ENCODE measurements at places on chromosomes 2 and 18.

- DNase-seq: no peak
These were observed 508.9 kb upstream of the LRATD1 start for GRCh38 chr2:14123436-14124103.

GRCh38 chr2:158997037-158997790 is 28.8 kb downstream of the TANC1 start:
- no peak for DNase-seq

GRCh38 chr2:142872882-142873724 is 4.4 kb upstream of the KYNU start:
- no peak for DNase-seq

- no peak for DNase-seq
These were observed 15.7 kb upstream of the GPR39 start for GRCh38 chr2:132400901-132401240.

GRCh38 chr18:58605027-58606020 is 23.6 kb downstream of the ALPK2 start:
- no peak for DNase-seq

GRCh38 chr18:13640266-13640860 is 86.0 kb downstream of the FAM210A start:
- no peak for DNase-seq

DNA sequence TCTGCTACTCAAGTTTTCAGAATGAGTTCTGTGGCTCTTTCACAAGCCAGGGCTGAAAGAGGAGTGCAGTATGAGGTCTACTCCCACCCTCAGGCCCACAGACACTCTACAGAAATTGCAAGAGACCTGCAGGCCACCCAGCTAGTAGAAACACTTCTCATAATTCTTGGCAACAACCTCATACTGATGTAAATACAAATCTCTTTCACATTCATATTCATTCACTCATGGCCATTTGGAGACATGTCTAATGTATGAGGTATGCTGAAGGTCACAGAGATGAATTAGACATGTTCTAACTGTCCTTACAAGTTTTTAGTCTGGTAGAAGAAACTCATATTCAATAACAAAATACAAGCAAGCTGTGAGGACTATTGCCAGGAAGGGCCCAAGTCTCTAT is 83.8 kb upstream of the KLHL29 start:
- DNase-seq: no peak

- DNase-seq: no peak
These were observed 113.7 kb upstream of the SPRED2 start for GRCh38 chr2:65545837-65546805.

- no peak for DNase-seq
These were observed 230.1 kb downstream of the DYM start for GRCh38 chr18:49230326-49230725.

- no peak for DNase-seq
These were observed 499.8 kb downstream of the SUCLG1 start for GRCh38 chr2:83959266-83959665.

DNA sequence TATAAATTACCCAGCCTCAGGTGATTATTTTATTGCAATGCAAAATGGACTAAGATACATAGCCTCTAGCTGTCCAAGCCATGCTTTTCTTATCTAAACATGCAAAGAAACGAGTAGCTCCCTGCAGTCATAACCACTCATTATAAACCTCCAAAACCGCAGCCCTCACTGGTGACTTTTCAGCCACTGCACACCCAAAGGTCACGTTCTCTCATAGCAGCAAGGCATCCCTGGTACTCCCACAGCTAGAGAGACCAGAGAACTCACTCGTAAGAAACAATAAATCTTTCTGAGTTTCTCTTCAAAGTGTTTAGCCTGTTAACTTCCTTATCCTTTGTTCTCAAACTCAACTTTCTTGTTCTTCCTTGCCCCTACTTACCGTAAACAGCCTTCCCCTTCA is 28.5 kb upstream of the RALBP1 start:
- DNase-seq: no peak

DNA sequence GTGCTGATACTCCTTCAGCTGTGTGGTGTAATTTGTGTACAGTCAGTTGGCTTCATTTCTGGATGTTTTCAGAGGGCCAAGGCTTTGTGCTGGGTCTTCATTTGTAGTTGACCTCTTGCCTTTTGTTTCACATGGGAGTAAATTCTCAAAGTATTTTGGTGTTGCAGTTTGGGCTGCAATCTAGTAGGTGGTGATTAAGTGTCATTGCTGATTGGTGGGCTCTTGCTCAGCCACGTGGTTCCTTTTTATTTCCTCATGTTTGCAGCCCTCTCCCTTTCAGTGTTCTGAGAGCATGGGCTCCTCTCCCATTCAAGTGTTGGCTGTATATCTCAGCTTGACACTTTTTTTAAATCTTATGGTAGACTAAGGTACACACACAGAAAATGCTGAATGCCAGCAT is 96.8 kb downstream of the SNTG2 start:
- no peak for DNase-seq

DNA sequence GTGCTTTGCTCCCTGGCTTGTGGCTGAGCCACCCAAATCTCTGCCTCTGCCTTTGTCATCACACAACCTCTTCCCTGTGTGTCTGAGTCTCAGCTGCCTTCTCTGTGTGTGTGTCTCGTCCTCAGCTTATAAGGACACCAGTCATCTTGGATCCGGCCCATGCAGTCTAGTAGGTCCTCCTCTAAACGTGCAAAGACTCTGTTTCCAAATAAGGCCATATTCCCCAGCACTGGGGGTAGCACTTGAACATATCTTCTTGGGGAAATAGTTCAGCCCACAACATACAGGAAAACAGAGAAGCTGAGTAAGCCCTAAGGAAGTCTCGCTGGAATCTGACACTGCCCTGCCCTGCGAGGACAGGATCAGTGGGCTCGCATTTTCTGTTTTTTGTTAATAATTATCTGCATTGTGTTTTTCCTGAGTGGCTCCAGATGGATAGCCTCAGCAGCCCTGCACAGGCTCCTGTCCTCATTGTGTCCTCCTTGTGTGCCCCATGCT is 42.1 kb downstream of the MTCL1 start:
- no peak for DNase-seq

DNA sequence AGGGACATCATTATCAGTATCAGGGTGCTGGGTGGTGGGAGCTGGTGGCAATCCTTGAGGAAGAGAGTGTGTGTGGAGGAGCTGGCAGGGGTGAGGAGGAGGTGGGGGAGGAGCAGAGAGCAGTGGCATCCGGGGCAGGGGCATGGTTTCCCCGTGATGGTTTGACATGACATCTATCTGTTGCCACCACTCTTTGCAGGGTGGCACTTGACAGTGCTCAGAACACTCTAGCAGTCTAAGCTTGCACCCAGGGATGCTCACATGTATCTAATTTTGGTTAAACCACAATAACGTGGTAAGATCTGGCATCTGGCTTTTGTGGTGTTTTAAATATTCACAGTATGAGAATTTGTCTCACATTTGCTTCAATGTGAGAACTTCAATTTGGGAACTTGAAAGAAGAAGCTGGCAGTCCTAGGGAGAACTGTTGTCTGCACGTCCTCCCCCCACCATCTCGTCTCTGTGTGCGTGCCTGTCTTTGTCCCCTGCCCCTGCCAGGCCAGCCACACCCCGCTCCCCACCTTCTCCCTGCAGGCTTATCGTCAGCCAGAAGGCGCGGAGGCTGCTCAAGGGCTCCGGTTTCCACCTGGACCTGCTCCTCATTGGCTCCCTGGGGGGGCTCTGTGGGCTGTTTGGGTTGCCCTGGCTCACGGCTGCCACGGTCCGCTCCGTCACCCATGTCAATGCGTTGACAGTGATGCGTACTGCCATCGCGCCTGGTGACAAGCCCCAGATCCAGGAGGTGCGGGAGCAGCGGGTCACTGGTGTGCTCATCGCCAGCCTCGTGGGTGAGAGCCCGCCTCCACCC is 11.7 kb downstream of the SLC4A3 start:
- no peak for DNase-seq

DNA sequence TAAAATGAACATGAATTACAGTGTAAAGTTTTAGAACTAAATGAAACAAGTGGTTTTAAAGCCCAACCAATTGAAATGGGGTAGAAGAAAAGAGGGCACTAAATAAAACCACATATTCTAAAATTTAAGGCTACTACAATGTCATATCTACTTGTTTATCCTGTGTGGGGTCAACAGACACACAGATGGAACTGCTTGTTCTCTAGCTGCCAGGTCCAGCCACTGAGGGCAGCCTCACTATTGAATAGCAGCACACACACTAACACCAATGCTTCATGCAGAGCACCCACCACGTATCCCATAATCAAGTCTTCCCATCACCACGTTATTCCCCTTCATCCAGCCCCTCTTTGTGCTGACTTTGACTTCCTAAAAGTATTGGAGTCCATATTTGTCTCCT is 88.1 kb downstream of the SPIRE1 start:
- no peak for DNase-seq

- DNase-seq: no peak
These were observed 928.8 kb downstream of the CNTNAP5 start for GRCh38 chr2:124953921-124954320.

DNA sequence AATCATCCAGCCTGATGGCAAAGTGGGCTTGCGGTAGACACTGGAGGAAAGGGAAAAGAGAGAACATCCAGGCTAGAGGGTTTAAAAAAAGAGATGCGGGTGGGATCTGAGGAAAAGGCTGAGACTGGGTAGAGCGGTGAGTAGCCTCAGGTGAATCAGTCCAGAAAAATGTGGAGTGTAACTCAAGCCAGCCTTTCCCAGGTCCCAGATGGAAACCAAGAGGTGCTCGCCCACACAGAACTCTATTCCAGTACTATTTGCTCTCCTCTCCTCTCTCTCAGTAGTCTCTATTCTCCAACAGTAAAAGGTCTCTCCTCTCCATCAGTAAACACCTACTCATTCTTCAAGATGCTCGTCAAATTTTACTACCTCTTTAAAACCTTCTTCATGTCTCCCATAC is 38.3 kb upstream of the NRP2 start:
- DNase-seq: no peak

- no peak for DNase-seq
These were observed 30.5 kb upstream of the NEDD4L start for GRCh38 chr18:58013241-58014211.

GRCh38 chr2:50863218-50863617 is 168.7 kb downstream of the NRXN1 start:
- DNase-seq: no peak

DNA sequence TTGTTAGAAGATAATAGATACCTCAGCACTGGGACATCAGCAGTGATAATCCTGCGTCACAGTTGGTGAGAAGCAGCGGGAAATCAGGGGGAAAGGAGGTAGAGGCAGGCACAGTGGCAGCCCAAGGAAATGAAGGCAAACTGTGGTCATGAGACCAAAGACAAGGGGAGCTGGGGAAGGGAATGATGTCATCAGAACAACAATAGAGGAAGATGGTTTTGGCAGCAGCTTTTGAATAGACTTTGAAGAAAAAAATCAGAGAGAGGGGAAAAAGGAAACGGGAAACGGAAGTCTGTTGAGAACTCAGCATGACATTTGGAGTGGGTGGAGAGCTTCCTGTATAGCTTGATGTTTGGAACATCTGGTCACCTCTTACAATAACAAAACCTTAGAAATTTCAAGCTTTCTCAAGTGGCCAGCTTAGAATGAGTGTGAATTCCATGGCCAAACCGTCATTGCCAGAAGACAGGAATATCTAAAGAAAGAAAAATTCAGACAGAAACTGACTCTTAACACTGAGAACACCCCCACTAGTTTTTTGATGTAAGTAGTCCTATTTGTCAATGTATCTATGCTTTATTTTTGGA is 18.4 kb upstream of the YES1 start:
- DNase-seq: no peak

GRCh38 chr2:239058766-239059165 is 210.9 kb downstream of the TWIST2 start:
- no peak for DNase-seq

DNA sequence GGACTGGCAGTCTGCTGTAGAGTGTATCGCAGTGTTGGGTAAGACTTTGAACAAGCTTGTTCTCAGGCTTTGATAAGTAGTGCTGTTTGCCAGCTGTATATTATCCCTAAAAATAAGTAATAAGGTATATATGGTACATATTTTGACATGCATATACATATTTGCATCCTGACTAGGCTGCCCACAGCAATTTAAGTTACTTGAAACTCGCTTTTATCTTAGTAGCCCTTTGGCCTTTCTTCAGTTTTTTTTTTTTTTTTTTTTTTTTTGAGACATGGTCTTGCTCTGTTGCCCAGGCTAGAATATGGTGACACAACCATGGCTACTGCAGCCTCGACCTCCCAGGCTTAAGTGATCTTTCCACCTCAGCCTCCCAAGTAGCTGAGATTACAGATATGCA is 18.2 kb downstream of the MSH6 start:
- no peak for DNase-seq

DNA sequence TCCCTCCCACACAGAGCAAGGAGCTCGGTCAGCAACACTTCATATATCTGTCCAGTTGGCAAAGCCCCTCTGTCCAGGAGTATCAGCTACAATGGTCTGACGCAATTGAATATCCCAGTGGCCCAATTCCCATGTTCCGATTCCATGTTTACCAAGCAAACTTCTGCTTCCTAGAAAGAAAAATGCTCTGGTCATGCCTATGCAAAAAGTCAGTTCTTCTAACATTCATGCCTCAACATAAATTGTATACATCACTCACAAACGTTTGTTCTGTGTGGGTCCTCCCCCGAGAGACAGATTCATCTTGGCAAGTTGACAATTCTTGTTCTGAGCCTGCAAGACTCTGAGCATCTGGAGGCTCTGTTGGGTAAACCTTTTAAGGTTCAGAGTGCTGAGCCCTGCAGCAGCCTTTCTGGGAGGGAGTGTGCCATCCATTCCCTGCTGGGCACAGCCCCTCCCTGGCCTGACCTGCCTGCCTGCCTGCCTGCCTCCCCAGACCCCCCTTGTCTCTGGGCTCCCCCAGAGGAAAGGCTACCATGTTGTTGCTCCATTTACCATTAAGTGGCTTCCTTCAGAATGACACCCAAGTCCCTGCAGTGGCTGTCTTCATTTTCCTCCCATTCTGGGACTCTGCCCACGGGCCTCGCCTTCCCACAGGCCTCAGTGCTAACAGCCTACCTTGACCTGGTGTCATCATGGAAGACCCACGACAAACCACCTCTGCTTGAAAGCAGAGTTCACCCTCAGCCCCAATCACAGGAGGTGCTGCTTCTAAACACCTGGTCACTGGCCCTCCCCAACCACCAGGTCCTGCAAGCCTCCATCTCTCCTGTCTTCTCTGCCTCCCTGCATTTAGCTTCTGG is 37.6 kb upstream of the TAF1B start:
- DNase-seq: no peak

GRCh38 chr2:12819103-12819475 is 102.4 kb downstream of the TRIB2 start:
- DNase-seq: no peak

Data from stimulated activated effector memory CD8-positive, alpha-beta T cell treated with anti-CD3 and anti-CD28 coated beads, Interleukin-12 subunit alpha, Interleukin-12 subunit beta, amount 100 ng/mL, for 72 hours (primary cell).